Dorsolateral prefrontal cortex (tissue), 122 donors: ENCODE measurements at places on chromosomes 3 and 15.

DNA sequence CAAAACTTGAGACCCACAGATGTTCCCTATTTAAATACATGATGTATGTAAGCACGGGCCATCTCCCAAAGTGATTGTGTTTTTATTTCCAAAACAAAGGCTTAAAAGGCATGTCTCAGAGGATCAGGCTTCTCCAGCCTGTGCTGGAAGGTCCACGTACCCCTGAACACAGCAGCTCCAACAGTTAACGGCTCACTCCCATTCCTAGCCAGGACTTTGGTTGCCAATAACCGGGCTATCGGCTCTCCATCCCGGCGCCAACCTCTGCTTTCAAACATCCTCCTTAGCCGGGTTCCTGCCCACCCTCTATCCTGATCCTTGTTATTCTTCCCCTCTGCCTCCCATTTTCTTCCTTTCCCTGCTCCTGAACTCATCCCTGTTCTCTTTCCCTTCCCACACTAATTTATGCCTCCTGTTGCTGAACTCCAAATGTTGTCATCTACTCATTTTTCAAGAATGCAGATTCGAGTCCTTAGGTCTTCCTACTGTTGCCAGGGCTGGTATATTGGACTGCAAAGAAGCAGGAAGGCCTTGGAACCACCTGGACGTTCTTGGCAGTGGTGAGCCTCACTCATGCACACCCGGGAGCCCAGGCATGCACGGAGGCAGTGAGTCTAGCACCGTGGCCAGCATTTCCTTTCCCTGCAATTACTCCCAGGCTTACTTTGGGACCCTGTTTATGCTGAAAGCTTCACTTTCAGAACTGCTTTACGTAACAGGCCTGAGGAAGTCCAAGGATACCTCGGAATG, 128.4 kb upstream of the RAD18 start:
- DNase-seq = no peak

DNA sequence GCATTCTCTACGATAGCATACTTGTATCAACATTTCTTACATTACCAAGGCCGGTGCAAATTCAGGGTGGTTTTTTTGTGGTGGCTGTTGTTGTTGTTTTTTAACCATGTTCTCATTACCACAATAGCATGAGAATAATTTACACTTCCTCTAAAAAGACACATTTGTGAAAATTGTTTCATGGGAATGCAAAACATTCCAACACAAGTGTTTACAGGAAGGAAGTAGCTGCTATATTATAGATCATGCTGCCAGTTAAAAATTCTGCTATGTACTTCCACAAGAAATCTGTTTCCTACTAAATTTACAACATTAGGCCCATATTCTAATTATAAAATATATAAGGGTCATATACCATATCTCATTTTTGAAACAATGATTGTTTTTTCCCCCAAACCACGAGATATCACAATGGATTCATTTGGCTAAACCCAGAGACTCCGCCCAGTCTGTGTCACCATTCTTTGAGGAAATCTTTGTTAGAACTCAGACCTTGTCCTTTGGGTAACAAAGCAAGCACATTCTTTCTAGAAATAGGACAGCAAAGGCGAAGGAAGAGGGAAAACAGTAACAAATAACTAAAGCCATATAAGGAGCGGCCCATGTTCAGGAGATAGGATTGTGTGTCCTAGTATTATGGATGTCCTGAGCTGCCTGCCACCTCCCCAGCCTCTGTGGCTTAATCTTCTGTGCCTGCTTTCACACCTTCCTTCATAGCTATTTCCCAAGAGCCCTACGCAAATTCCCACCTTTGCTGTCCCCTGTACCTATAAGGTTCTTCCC, 60.1 kb downstream of the UACA start:
- DNase-seq = no peak

DNA sequence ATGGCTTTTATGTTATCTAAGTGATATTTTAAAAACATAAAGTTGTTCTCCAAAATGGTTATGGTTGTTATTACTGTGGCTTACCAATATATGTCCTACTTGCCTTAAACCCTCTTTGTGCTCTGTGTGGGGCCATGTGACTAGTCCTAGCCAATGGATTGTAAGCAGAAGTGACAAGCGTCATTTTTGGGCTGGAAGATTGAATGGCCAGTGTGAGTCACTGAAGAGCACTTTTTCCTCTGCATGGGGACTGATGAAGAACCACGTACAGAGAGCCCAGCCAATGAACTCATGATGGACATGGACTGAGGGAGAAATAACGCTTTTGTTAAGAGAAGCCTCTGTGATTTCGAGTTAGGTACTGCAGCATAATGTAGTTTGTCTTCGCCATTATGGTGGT, 332.7 kb downstream of the EDEM1 start:
- DNase-seq = no peak

GRCh38 chr3:3531476-3531875, 267.8 kb upstream of the LRRN1 start:
- no peak for DNase-seq

- no peak for DNase-seq
These were observed 55.9 kb downstream of the LIPC start for GRCh38 chr15:58487724-58488120.

- no peak for DNase-seq
These were observed 577.7 kb downstream of the MECOM start for GRCh38 chr3:169085827-169086226.

- no peak for DNase-seq
These were observed 541.3 kb upstream of the KCNMB2 start for GRCh38 chr3:177994976-177995375.

- no peak for DNase-seq
These were observed 19.8 kb downstream of the CYP19A1 start for GRCh38 chr15:51318382-51319150.

DNA sequence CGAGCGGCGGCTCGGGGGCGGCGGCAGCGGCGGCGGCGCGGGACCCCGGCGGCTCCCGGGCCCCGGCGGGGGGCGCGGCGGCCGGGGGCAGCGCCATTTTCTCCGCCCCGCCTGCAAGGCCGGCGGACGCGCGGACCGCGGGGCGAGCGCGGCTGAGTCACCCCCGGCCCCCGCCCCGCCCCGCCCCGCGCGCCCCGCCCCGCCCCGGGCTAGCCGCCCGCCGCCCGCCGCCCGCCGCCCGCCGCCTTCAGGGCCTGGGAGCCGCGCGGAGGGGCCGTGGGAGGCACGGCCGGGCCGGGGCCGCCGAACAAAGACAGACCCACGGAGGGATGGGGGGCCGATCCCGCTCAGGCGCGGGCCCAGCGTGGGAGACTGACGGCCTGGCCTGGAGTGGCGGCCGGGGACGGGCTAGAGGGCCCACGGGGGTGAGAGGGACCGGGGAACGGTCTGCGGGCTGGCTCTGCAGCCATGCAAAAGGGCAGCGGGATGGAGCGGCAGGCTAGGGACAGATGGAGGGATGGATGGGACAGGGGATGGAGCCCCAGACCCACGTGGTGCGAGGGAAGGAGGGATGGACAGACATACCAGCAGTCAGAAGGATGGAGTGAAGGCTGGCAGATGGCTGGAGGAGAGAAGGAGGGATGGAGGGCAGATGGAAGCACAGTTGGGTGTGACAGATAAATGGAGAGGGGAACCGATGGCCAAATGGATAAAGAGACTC, at the start of gene EIF4E3:
TSS of gene EIF4E3 (minus strand) at position 132 of the 721 bp plus-strand sequence. CDS start at position 97, 35 bp downstream.
- DNase-seq = peak; percentile 37

GRCh38 chr15:65884511-65884910, 15.2 kb downstream of the RAB11A start:
- no peak for DNase-seq

DNA sequence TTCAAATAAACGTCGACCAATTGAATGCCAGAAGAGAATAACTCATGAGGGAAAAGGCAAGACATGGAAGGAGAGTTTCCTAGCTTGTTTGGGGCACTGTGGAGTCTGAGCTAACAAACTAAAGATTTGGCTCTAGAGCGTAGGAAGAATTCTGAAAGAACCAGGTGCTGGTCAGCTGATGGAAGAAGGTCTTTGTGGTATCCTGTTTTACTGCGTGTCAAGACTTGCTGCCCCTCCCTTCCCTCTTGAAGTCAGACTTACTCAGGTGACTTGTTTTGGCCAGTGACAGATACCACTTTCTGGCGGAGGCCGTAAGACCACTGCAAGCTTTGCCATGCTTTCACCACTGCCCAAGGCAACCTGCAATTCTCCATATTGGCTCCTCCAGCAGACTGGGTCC, 673 bp upstream of the HCLS1 start:
- DNase-seq = no peak

GRCh38 chr3:151290673-151291072, 12.3 kb upstream of the P2RY14 start:
- DNase-seq = no peak

DNA sequence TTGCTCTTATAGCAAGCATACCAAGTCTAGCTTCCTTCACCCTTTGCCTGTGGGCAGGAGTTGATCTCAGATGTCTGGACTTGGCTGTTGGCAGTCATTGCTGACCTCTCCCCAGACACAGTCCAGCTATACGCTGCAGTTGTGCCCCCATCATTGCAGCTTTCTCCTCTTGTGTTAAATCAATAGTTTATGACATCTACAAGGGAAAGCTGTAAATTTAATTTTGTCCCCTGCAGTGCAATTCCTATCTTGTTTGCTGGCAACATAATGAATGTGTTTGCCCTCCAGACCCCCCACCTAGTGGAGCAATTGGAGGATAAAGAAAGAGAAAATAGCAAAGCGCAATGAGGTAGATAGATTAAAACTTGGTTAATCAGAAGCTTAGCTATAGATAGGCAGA, 280.2 kb downstream of the LSAMP start:
- no peak for DNase-seq

GRCh38 chr3:139906418-139906817, 28.6 kb upstream of the CLSTN2 start:
- no peak for DNase-seq

GRCh38 chr3:47197287-47197686, 33.4 kb upstream of the SETD2 start:
- no peak for DNase-seq

- no peak for DNase-seq
These were observed 894 bp upstream of the TM4SF4 start for GRCh38 chr3:149473357-149474249.

GRCh38 chr15:43463507-43463906, 29.4 kb downstream of the TP53BP1 start:
- DNase-seq = no peak

DNA sequence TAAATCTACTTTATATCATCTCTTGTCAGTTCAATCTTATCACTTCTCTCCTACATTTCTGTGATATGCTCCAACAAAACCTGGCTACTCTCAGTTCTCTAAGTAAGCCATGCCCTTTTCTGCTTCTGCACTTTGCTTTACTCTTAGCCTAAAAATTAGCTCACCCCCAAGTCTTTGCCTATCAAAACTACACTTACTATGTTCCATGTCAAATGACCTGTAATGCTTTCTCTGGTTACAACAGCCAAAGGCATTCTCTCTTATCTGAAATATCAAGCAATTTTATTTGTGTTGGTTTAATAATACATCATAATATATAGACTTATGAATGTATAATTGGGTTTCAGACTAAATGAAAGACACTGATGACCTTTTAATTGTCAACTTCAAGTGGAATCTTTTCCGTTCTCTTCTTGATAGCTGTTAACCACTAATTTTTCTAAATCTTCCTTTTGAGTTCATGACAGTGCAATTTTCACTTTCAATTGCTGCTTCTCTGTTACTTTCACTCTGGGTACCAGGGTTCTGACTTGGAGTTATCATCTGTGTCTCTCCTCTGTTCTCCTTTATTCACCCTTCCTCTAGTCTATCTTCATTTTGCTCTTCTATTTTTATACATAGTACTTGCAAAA, 619.0 kb upstream of the GOLIM4 start:
- no peak for DNase-seq

DNA sequence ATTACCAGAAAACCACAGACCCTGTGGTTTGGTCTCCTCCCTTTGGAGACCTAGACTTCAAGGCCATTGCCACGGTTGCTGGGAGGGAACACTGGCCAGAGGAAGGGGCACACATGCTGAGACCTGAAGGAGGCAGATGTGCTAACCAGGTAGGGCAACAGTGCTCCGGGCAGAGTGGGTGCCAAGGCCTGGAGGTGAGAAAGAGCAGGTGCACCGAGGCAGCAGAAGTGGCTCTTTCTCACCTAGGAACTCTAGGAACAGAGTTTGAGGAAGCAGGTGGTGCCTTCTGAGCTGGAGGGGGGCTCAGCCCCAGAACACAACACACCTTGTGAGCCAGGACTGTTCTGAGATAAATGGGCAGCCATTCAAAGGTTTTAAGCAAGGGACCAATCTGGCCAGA, 106.1 kb downstream of the MEGF11 start:
- DNase-seq = no peak

DNA sequence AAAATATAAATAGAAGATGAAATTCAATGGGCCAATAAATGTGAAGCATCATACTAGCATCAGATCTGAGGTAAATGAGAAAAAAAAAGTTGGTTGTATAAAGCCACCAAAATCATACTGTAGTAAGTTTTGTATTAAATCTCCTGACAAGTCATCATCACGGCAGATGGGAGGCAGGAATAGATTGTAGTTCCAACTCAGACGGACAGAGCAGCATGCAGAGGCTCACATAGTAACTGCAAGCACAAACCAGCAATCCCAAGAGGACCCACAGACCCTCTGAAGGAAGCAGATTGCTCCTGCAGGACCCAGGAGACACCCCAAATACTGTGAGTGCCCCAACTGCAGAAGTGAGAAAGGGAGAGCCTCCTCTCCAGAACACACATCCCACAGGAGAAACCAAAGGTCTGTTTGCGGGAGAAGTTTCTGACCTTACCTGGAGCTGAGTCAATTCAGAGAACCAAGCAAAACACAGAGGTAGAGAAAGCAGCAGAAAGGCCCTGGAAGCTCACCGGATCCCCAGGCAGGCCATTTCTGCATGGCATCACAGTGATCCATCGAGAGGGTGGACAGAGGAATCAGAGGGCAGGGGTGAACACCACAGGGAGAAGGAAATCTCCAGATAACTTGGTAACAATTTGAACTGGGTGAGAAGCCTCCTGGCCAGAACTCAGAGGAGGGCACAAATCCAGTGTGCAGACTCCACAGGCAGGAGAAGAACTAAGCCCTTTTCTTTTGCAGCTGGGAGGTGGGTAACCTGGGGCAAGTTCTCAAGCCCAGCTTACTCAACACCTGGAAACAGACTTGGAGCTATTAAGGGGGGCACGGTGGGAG, 141.6 kb upstream of the ARHGEF26 start:
- no peak for DNase-seq

DNA sequence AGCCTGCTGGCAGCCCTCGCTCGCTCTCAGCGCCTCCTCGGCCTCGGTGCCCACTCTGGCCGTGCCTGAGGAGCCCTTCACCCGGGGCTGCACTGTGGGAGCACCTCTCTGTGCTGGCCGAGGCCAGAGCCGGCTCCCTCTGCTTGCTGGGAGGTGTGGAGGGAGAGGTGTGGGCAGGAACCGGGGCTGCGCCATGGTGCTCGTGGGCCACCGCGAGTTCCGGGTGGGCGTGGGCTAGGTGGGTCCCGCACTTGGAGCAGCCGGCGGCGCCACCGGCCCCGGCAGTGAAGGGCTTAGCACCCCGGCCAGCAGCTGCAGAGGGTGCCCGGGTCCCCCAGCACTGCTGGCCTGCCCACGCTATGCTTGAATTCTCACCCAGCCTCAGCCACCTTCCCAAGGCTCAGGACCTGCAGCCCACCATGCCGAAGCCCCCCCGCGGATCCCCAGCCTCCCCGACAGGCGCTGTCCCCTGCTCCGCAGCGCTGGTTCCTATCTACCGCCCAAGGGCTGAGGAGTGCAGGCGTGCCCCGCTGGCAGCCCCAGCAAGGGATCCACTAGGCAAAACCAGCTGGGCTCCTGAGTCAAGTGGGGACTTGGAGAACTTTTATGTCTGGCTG, 863.3 kb downstream of the IGSF11 start:
- DNase-seq = no peak

- DNase-seq = no peak
These were observed 7.4 kb upstream of the ANPEP start for GRCh38 chr15:89822026-89822425.
